ENCODE measurements at places on chromosomes 12 and 14. TPM values are rescaled to one million over a fixed set of nuclear protein-coding genes. Genes with fewer than 3 reads are reported as not detected.
A peak's percentile ranks its signal among the peaks of the same experiment; 100 is the strongest.

- no peak overlapping the region for H3K4me3 ChIP-seq
- no peak overlapping the region for H3K27ac ChIP-seq
Observed at GRCh38 chr12:66103016-66103913, 27.3 kb downstream of the LLPH start.

The TMX1 gene
- 5.9 TPM for total RNA-seq

DNA sequence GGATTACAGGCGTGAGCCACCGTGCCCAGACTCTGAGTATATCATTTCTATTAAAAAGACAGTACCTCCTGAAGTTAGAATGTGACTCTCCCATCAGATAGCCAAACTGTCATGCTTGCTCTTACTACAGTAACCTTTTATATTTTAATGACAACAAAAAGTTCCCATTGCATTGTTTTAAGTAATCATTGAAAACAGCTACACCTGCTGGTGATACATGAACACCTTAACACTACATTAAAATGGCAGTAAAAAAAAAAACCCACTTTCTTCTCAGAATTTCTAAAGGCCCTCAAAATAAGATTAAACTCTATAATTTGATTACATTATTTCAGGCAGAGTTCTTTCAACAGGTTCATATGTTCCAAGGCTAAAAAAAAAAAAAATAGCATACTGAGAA, 76.7 kb downstream of the SH2B3 start:
- H3K27ac ChIP-seq: no peak overlapping the region
- DNase-seq: no peak
- H3K36me3 ChIP-seq: peaks cover 35% of the 10 kb centered on the region
- H3K27me3 ChIP-seq: no peaks in the 10 kb centered on the region
- no peak overlapping the region for H3K4me3 ChIP-seq
- H3K4me1 ChIP-seq: no peaks in the 10 kb centered on the region

DNA sequence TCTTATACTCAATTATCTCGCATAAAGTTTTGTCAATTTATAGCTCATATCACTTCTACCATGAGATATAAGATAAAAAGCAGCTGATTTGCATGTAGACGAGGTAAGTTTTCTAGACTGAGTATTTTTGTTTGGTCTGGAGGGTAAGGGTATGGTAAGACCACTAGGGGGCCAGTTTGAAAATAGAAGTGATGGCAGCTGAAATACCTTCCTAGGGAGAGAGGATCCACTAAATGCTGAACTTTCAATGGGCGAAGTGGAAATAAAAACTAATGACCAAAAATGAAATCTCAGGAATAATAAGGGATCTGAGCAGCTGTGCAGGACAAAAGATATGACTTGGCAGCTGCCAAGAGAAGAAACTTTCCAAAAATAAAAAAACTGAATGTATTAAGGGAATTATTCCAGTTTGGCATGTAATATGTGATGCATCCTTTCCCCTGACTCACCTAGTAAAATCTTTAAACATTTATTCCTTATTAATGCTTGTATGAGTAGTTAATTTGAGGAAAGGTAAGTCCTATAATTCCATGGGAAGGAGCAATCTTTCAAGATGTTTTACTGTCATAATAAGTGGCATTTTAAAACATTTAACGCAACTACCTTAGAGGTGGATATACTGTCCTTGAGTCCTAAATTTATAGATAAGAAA, 754.5 kb downstream of the C12orf50 start:
- H3K4me1 ChIP-seq: no peaks in the 10 kb centered on the region
- no peak for DNase-seq
- H3K27ac ChIP-seq: no peak overlapping the region
- no peaks in the 10 kb centered on the region for H3K27me3 ChIP-seq
- H3K36me3 ChIP-seq: no peaks in the 10 kb centered on the region
- no peak overlapping the region for H3K4me3 ChIP-seq

DNA sequence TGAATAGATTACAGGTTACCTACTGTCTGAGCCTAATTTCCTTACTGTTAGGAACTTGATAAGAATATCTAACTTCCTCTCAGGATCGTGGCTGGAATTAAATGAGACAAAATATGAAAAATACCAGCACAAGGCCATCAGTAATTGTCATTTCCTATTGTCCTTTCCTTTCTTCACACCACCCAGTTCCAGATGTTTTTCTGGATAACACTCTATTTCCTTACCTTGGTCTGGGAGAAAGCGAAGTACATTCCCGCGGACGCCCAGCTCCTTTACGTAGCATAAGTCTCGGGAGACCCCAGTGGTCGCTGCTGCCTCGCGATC, 376 bp downstream of the GDF3 start:
- no peak overlapping the region for H3K4me3 ChIP-seq
- H3K36me3 ChIP-seq: no peaks in the 10 kb centered on the region
- peak overlapping the region; percentile 38 for H3K27ac ChIP-seq

- no peaks in the 10 kb centered on the region for H3K27me3 ChIP-seq
- H3K36me3 ChIP-seq: no peaks in the 10 kb centered on the region
- no peak for DNase-seq
- H3K4me1 ChIP-seq: no peaks in the 10 kb centered on the region
- H3K4me3 ChIP-seq: no peak overlapping the region
Observed at GRCh38 chr12:86015026-86015425, 140.9 kb downstream of the NTS start.

GRCh38 chr12:96194971-96195844, 1.0 kb downstream of the ELK3 start:
- H3K4me3 ChIP-seq: peak overlapping the region; percentile 80
- DNase-seq: peak; percentile 32
- peaks cover 3% of the 10 kb centered on the region for H3K4me1 ChIP-seq
- no peaks in the 10 kb centered on the region for H3K27me3 ChIP-seq
- H3K27ac ChIP-seq: peak overlapping the region; percentile 89
- H3K36me3 ChIP-seq: no peaks in the 10 kb centered on the region

DNA sequence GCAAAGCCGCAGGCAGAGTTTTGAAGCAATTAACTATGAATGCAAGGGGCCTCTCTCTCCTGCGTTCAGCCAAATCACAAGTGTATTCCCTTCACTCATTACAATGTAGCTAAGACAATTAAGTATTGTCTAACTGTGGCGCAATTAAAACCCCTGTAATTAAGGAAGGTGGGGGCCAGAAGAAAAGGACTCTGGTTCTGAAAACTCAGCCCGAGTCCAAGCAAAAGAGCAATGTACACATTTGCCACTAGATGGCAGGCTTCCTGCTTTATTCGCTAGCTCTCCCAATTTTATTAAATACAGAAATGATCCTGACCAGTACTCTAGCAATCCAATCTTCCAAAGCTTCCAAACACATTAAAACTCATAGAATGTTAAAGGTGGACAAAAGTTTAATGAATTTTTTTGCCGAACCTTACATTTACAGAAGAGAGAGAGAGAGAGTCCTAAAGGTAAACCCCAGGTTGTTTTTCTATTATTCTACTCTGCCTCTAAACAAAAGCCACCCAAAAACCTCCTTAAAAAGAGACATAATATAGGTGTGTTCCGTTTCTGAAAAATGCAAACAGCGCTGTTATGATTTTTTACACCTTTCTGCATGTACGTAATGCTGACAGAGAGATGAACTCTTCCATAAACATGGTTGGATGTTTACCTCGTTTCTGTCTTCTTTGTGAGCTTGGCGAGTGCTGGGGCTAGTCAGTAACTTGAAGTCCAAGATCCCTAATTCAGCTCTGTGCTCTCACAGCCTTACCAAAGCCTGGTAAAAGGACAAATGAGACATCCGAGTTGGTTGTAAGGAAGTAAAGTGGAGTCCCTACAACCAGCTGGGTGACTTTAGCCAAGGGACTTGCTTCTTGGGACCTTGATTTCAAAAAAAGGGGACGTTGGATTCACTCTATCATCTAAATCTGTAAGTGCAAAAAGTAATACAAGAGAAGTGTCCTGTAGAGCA, 50.9 kb upstream of the VASH1 start:
- H3K27ac ChIP-seq: no peak overlapping the region
- H3K4me3 ChIP-seq: no peak overlapping the region
- peaks cover 11% of the 10 kb centered on the region for H3K4me1 ChIP-seq
- no peaks in the 10 kb centered on the region for H3K27me3 ChIP-seq
- no peaks in the 10 kb centered on the region for H3K36me3 ChIP-seq

The LRTM2 gene
- not detected for total RNA-seq

The KCNMB4 gene
- 1.7 TPM for total RNA-seq

GRCh38 chr12:113845900-113846674, 120.0 kb downstream of the RBM19 start:
- DNase-seq: peak; percentile 11
- no peak overlapping the region for H3K27ac ChIP-seq
- no peak overlapping the region for H3K4me3 ChIP-seq
- no peaks in the 10 kb centered on the region for H3K27me3 ChIP-seq

DNA sequence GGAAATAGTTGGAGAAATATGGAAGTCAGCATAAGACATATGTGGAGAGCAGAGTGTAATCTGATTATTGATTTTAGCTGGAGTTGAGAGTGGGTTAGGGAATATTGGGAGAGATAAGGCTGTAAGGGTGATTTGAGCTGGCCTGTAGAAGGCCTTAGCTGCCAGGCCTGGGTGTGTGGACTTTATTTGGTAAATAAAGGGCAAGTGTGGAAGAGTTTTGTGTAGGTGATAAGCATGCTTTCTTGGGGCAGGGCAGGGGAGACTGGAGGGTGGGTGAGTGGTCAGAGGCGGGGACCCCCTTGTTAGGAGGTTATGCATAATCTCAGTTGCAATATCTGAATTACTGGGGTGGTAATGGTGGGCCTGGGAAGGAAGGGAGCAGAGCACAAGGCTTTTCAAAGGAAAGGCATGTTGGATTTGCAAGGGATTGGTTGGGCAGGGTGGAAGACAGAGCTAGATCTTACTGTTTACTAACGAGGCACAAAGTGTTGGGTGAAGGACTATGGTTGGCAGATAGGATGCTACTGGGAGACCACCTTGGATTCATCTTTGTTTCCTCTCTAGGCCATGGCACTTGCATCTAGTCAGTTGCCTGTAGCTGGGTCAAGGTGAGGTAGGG, 5.5 kb downstream of the KHNYN start:
- H3K27me3 ChIP-seq: no peaks in the 10 kb centered on the region
- H3K4me3 ChIP-seq: no peak overlapping the region
- H3K27ac ChIP-seq: no peak overlapping the region
- DNase-seq: no peak

- H3K4me3 ChIP-seq: no peak overlapping the region
- no peaks in the 10 kb centered on the region for H3K36me3 ChIP-seq
- DNase-seq: no peak
- H3K4me1 ChIP-seq: peaks cover 99% of the 10 kb centered on the region
Observed at GRCh38 chr14:91371011-91371989, 46.3 kb downstream of the CCDC88C start.

The VRTN gene
- not detected for total RNA-seq

GRCh38 chr14:101557811-101558738, 3.2 kb upstream of the DIO3 start:
- H3K4me3 ChIP-seq: no peak overlapping the region
- DNase-seq: no peak
- peaks cover 55% of the 10 kb centered on the region for H3K27me3 ChIP-seq
- H3K4me1 ChIP-seq: no peaks in the 10 kb centered on the region
- H3K36me3 ChIP-seq: no peaks in the 10 kb centered on the region

GRCh38 chr12:50024805-50025186, 498 bp downstream of the RACGAP1 start:
- no peaks in the 10 kb centered on the region for H3K27me3 ChIP-seq
- peak overlapping the region; percentile 58 for H3K4me3 ChIP-seq
- H3K36me3 ChIP-seq: peaks cover 3% of the 10 kb centered on the region
